ENCODE measurements at places on chromosomes 3 and 15.

DNA sequence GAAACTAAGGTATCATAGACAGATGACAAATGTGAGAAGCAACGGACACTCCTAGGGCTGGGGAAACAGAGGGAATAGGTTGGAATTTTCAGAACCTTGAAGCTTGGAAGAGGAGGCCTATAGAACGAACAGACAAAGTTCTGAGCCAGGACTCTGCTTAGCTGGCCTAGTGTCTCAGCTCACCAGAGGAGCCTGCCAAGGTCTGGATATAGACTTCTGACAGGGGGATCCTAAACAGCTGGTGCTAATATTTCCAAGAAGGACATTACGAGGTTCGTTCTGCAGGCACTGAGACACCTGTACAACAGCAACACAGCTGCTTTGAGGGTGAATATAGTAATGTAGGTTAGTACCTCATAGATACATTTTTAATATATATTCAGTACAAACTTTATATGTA, 266.3 kb downstream of the CHL1 start:
- no peak for DNase-seq

GRCh38 chr3:113140876-113141275, 70.5 kb upstream of the BOC start:
- no peak for DNase-seq

DNA sequence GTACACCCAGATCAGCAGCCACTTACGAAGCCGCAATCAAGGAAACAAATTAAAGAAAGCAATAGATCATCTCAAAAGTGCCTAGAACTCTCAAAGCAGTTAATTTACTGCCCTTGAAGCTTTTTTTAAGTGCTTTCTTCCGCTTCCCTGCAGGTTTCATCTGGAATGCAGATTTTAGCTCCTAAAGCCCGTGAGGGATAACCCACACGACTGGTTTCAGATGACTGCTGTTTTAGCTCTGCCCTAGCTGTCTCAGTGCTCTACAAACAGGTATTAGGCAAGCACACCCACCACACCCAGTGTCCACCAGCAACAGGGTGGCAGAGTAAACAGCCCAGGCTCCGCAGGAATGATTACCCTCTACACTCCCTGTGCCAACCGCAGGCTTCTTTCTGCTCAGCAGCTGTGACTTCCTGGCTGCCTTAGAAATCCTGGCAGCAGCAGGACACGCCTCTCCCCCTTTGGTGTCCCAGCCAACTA, 126.0 kb downstream of the FMN1 start:
- DNase-seq, result no peak

DNA sequence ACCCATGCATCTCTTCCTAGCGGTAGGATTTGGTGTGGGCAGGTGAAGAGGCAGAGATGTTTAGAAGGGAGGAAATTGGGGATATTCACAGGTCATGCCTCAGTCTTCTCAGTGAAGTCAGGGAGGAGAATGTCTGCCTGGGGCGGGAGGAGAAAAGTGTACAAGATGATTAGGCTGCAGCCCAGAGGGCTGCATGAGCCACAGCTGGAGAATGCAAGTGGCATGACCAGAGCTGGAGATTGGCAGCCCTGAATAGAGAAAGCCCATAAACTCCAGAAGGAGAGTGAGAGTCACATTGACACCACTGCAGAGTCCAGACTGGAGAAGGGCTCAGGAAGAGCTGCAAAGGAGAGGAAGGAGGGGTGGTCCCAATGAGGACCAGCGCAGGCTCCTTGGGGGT, 22.6 kb downstream of the PDHB start:
- no peak for DNase-seq

DNA sequence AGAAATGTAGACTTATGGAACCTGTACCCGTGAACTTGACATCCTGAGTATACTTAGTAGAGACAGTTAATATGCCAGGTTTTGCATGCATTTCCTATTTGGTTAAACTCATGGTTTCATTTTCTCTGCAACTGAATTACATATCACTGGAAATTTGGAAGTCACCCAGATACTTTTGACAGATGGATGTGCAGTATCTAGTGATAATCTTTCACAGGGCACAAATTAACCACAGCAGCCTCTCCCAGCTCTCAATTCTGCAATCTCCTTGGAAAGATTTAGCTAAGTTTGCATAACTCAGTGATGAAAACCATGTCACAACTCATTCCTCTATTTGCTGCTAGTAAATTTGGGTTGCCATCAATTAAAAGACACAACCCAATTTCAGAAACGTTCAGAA, 162.3 kb upstream of the TPM1 start:
- DNase-seq, result no peak

GRCh38 chr15:87965304-87965703, 291.2 kb downstream of the NTRK3 start:
- no peak for DNase-seq

DNA sequence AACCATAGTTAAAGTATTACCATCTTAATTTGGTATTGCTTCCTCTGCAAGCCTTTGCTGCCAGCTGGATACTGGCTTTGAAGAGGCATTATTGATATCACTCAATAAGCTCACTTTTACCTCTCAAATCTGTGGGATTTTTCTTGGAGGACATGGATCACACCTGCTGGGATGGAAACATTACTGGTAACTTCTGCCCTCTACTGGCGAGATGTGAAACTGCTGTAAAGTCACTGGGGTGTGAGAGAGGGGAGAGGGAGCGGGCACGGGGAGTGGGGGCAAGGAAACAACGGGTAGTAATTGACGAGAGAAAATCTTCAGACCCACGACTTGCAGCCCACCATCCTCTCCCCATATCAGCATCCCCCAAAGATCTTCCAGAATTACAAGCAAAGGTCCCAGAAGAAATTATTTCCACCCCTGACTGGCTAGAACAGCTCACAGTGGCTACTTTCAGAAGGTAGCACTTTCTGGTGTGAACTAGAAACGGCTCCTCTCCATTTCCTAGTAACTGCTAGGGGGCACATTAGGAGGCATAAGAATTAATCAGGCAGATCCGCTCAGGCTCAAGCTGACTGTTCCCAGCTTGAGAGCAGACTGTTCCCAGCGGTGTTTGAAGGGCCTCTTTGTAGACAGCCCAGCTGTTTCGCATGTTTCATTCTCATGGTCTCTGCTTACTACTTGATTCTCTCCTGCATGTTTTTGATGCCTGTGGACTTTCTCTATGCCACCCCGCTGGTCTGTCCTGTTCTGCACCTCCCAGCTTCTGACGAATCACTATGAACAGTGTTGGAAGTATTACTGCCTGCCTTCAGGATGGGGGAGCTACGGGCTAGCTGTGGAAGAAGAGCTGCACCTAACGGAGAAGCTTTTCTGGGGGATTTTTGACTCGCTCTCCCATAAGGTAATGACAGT, 230.4 kb upstream of the CHRM5 start:
- no peak for DNase-seq

DNA sequence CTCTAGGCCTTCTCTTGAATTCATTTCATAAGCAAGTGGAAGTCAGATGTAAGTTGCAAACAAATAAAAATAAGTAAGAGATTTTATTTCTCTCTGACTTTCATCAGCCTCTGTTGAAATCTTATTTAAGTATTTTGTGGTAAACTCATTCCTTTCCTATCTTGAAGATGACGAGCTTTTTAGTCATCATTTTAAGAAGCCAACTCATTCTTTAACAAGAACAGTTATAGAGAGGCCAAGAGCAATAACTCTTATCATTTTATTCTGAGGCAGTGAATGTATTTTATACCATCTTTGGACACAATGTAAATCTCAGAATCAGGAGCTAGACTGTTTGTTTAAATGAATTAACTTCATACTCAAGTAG, 147.5 kb upstream of the MBNL1 start:
- no peak for DNase-seq

GRCh38 chr3:177571271-177571943, 374.1 kb upstream of the TBL1XR1 start:
- no peak for DNase-seq

DNA sequence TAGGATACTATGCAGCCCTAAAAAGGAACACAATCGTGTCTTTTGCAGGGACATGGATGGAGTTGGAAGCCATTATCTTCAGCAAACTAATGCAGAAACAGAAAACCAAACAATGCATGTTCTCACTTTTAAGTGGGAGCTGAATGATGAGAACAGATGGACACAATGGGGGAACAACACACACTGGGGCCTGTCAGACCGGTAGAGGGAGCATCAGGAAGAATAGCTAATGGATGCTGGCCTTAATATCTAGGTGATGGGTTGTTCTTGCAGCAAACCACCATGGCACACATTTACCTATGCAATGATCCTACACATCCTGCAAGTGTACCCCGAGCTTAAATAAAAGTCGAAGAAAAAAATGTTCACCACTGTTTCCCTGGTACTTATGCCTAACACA, 17.5 kb downstream of the SENP7 start:
- no peak for DNase-seq

DNA sequence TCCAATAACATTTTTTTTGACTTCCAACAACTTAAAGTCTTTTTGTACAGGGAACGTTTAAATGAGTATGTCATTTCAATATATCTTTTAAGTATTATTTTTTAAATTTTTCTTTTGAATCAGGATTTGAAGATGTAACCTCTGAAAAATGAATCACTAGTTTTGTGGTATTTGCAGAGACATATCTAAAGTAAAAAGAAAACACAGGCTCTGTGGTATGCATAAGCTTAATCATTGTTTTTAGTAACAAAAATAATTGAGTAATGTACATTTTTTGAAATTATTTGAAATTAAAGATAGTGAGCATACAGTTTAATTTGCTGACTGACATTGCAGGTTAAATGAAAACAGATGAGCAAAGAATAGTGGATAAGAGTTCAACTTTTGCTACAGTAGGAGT, 531.3 kb downstream of the ROBO1 start:
- DNase-seq, result no peak

DNA sequence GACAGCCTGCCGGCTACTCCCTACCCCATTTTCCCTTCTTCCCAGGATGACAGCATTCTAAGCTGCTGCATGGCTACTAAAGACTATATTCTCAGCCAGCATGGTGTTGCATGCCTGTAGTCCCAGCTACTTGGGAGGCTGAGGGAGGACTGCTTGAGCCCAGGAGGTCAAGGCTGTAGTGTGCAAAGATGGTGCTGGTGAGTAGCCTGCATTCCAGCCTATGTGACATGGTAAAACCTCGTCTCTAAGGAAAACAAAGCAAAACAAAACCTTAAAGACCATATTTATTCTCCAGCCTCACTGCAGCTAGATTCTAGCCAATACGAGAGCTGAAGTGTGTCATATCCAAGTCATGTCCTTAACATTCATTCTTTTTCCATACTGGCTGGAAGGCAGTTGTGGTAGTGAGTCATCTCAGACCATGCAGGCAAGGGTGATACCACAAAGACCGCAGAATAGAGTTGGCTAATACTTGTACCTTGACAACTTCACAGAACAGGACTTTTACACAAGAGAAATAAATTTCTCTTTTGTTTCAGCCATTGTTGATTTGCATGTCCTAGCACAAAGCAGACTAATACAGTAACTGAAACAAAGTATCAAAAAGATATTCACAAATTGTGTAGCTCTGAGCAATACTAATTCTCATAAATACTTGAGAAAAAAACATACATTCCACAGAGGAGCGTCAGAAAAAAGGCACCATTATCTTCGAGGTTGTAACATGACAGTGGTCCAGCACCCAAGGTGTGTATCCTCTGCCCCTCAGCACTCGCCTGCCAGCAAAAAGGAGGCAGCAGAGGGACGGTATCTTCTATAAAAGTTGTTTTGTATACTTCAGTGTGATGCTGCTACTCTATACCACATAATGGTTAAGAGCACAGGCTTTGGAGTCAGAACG, 14.8 kb downstream of the PBRM1 start:
- peak; percentile 11 for DNase-seq

DNA sequence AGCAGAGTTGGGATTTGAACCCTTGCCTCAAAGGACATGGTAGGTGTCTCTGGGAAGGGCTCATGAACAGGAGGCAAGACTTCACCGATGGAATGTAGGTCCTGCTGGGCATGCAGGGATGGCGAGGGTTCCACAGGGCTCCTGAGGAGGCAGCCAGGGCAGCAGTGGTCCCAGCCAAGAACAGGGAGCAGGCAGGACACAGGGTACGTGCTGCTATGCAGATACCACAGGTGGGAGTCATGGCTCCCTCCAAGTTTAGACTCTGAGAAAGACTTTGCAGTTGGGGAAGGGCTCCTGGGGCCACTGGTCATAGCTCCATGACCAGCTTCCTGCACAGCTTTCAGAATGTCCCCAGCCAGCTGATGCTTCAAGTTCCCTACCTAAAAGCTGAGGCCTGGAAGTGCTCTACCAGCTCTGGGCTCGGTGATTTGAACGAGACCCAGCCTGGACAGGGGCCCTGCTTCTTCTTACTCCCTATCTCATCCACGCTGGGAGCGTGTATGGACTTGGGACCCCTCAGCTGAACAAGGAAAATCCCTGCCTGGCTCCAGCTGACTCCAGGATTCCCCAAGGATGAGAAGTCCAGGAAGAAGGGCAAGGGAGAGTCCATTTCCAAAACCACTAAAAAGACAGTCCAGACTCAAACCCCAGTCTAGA, 747 bp downstream of the MYL3 start:
- DNase-seq, result no peak

- no peak for DNase-seq
These were observed 320.2 kb downstream of the UNC13C start for GRCh38 chr15:54298396-54298795.
